ENCODE measurements at places on chromosomes 1 and 21.

GRCh38 chr1:108892356-108893140 lies 15.8 kb downstream of the GPSM2 start:
- DNase-seq: no peak
- no peak overlapping the region for H3K4me3 ChIP-seq
- no peaks in the 10 kb centered on the region for H3K27me3 ChIP-seq
- peaks cover 4% of the 10 kb centered on the region for H3K4me1 ChIP-seq
- peaks cover 11% of the 10 kb centered on the region for H3K36me3 ChIP-seq

GRCh38 chr1:167171286-167171929 lies 49.3 kb upstream of the POU2F1 start:
- H3K4me3 ChIP-seq: no peak overlapping the region
- H3K27me3 ChIP-seq: peaks cover 42% of the 10 kb centered on the region
- H3K36me3 ChIP-seq: no peaks in the 10 kb centered on the region

DNA sequence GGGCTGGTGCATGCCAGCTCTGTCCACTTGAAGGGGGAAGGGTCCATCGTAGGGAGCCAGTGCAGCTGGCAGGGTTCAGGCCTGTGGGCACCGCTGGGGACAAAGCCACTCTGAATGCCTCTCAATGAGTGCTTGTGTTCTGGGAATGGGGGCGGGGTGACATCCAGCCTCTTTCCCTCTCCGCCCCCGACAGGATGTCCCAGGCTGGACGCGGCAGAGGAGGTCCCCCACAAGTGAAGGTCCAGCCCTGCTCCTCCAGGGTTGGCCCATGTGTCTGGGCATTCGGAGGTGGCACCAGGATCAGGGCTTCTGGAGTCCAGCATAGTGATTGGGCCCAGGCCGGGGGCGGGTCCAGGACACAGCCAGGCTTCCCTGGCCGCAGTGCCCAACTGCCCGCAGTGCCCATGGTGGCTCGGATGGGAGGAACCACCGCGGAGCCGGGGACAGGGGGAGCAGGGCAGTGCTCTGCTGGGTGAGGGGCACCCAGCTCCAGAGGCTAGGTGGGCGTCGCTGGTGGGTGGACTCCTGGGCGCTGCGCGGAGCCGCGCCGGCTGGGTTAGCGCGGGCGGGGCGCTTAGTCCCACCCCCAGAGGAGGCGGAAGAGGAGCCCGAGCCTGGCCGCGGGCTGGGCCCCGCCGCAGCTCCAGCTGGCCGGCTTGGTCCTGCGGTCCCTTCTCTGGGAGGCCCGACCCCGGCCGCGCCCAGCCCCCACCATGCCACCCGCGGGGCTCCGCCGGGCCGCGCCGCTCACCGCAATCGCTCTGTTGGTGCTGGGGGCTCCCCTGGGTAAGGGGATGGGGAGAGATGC lies at the start of gene SHISA4:
TSS of gene SHISA4 (plus strand) at position 617 of the 808 bp plus-strand sequence. CDS start at position 714, 97 bp downstream.
- peaks cover 33% of the 10 kb centered on the region for H3K4me1 ChIP-seq
- no peaks in the 10 kb centered on the region for H3K27me3 ChIP-seq
- peak within 1 kb of the TSS; percentile 79 for H3K4me3 ChIP-seq
- peak; percentile 73 for DNase-seq
- peaks cover 19% of the 10 kb centered on the region for H3K36me3 ChIP-seq

DNA sequence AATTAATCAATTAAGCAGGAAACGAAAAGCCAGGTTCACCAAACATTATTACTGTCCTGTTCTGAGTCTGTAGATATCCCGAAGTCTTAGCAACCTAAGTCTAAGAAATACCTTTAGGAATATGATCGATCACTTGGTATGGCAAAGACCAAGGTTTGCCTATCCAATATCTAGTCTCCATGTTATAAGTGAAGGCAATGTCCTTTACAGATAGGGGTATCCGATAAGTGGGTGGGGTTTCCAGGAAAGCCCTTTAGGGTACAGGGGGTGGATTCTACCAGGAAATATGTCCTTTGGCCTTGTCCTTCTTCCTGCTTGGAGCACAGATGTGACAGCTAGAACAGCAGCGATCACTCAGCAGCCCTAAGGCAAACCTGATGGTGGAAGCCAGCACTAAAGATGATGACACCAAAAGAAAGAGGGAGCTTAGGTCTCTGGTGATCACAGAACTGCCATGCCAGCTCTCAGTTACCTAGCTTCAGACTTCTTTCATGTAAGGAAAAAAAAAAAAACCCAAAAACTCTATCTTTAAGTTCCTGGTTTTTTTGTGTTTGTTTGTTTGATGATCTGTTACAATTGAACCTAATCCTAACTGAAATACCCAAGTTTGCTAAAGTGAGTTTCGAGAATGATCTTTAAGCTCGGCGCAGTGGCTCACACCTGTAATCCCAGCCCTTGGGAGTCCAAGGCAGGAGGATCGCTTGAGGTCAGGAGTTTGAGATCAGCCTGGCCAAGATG lies 40.8 kb downstream of the DSTYK start:
- H3K4me3 ChIP-seq: no peak overlapping the region
- H3K27ac ChIP-seq: no peak overlapping the region
- peaks cover 11% of the 10 kb centered on the region for H3K4me1 ChIP-seq
- no peaks in the 10 kb centered on the region for H3K27me3 ChIP-seq
- H3K36me3 ChIP-seq: peaks cover 42% of the 10 kb centered on the region

GRCh38 chr1:156399355-156400125 lies 30.5 kb downstream of the RHBG start:
- no peak overlapping the region for H3K4me3 ChIP-seq
- H3K4me1 ChIP-seq: no peaks in the 10 kb centered on the region
- DNase-seq: no peak
- H3K36me3 ChIP-seq: no peaks in the 10 kb centered on the region
- peaks cover 45% of the 10 kb centered on the region for H3K27me3 ChIP-seq

GRCh38 chr1:169594391-169594790 lies 8.1 kb upstream of the F5 start:
- no peak overlapping the region for H3K4me3 ChIP-seq
- H3K27me3 ChIP-seq: peaks cover 25% of the 10 kb centered on the region
- no peak overlapping the region for H3K27ac ChIP-seq

DNA sequence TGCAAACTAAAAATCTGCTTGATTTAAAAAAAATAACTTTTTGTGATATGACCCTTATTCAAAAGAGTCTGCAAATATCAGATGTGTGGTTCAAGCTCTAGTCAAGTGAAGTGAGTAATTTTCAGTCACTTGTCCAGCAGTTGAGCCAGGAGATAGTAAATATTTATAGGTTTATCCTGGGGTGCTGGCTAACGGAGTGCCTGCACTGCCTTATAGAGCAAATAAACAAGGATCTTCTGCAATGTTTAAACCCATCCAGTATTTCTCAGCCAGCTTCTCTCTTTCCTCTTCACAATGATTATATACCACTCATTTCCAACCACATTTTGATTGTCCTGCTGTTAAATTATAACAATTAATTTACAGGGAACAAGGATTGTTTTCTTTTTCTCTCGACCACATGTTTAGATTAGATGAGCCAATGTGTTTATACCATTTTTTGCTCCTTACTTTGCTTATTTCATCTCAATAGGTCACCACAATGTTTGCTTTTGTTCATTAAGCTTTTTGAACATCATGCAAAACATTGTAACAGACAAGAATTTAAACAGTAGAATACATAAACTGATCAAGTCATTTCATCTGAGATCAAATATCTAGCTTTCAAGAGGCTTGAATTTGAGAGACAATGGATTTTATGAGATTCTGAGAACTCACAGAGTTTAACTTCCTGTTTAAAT lies 60.3 kb upstream of the GREM2 start:
- DNase-seq: peak; percentile 42
- H3K27ac ChIP-seq: no peak overlapping the region
- H3K36me3 ChIP-seq: no peaks in the 10 kb centered on the region
- no peaks in the 10 kb centered on the region for H3K27me3 ChIP-seq
- H3K4me1 ChIP-seq: no peaks in the 10 kb centered on the region

DNA sequence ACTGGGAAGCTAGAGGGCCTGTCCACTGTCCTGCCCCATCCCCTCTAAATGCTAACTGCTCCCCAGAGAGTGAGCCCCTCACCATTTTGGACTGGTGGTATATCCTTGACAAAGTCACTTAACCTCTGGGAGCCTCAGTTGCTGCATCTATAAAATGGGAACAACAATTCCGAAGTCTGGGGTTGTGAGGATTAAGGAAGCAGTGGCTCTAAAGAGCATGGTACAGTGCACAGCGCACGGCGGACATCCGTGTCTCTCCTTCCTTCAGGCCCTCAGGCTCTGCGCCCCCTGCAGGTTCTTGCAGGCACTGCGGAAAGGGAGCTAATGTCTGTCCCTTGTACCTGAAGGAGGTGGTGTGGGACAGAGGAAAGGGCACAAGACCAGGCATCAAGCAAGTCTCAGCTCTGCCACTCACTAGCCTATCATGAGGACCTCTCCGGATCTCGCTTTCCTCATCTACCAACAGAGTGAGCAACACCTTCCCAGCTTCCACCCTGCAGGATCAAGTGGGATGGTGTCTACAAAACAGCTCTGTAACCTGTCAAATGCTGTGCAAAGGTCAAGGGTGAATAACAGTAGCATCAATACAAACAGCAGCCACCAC lies 20.1 kb downstream of the ECE1 start:
- H3K27ac ChIP-seq: no peak overlapping the region
- H3K4me1 ChIP-seq: peaks cover 8% of the 10 kb centered on the region
- no peak overlapping the region for H3K4me3 ChIP-seq
- H3K27me3 ChIP-seq: no peaks in the 10 kb centered on the region
- peak; percentile 76 for DNase-seq
- peaks cover 64% of the 10 kb centered on the region for H3K36me3 ChIP-seq

DNA sequence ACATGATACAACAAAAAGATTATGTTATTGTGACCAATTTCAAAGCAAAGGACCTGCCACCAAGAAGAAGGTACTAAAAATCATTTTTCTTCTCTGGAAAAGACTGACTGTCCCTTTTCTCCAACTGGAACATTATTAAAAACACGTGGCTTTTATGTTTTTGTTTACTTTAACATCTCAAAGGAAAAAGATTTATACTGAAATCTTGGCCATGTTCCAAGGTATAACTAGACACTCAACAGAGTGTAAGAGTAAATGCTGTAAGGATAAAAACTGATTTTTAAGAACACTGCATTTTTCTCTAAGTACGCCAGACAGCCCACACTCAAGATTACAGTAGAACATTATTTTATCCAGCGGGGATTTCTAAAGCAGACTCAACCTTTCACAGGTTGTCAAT lies 62.1 kb downstream of the BRWD1 start:
- H3K4me3 ChIP-seq: no peak overlapping the region
- no peak overlapping the region for H3K27ac ChIP-seq

DNA sequence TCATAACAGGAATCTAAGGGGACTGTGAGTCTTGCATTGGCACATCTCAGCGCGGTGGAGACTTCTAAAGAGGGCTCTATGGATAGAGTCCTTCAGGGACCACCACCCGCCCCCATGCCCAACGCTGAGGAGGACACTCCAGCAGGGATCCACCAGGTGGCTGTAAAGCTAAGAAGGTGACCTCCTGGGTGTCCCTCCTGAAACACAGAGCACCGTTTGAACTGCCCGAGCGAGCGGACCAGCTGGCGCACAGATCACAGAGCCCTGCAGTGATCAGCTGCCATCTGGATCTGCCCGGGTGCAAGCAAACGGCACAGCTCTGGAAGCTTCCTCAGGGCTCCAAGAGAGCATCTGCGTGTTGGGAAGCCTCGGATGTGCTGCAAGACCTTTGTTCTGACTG lies 51.3 kb upstream of the LYST start:
- H3K4me3 ChIP-seq: no peak overlapping the region
- H3K27ac ChIP-seq: peak overlapping the region; percentile 83
- no peak for DNase-seq
- no peaks in the 10 kb centered on the region for H3K36me3 ChIP-seq
- H3K4me1 ChIP-seq: peaks cover 25% of the 10 kb centered on the region

- no peak overlapping the region for H3K4me3 ChIP-seq
- no peaks in the 10 kb centered on the region for H3K36me3 ChIP-seq
- peaks cover 10% of the 10 kb centered on the region for H3K4me1 ChIP-seq
- H3K27me3 ChIP-seq: no peaks in the 10 kb centered on the region
Measured at GRCh38 chr1:200381256-200381984, 28.4 kb downstream of the ZNF281 start.

- H3K4me1 ChIP-seq: no peaks in the 10 kb centered on the region
- H3K27ac ChIP-seq: no peak overlapping the region
- no peak overlapping the region for H3K4me3 ChIP-seq
- no peaks in the 10 kb centered on the region for H3K36me3 ChIP-seq
Measured at GRCh38 chr1:34125721-34126380, 39.2 kb downstream of the CSMD2 start.

DNA sequence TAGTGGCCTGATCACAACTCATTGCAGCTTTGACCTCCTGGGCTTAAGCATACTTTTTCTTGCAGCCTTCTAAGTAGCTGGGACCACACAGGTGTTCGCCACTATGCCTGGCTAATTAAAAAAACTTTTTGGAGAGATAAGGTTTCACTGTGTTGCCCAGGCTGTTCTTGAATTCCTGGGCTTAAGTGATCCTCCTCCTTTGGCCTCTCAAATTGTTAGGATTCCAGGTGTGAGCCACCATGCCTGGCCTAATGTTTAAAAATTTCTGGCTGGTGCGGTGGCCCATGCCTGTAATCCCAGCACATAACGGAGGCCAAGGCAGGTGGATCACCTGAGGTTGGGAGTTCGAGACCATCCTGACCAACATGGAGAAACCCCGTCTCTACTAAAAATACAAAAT lies 24.4 kb downstream of the YTHDF2 start:
- H3K36me3 ChIP-seq: peaks cover 65% of the 10 kb centered on the region
- no peak for DNase-seq
- no peaks in the 10 kb centered on the region for H3K27me3 ChIP-seq
- no peak overlapping the region for H3K4me3 ChIP-seq
- peaks cover 1% of the 10 kb centered on the region for H3K4me1 ChIP-seq
- no peak overlapping the region for H3K27ac ChIP-seq

GRCh38 chr1:169109561-169110134 lies 3.2 kb downstream of the ATP1B1 start:
- peaks cover 21% of the 10 kb centered on the region for H3K4me1 ChIP-seq
- peak; percentile 99 for DNase-seq
- H3K27ac ChIP-seq: peak overlapping the region; percentile 66
- H3K27me3 ChIP-seq: no peaks in the 10 kb centered on the region
- no peaks in the 10 kb centered on the region for H3K36me3 ChIP-seq

GRCh38 chr21:43631411-43632107 lies 27.7 kb downstream of the HSF2BP start:
- peaks cover 3% of the 10 kb centered on the region for H3K36me3 ChIP-seq
- H3K4me3 ChIP-seq: no peak overlapping the region
- DNase-seq: no peak
- H3K27me3 ChIP-seq: no peaks in the 10 kb centered on the region
- no peak overlapping the region for H3K27ac ChIP-seq

- H3K4me1 ChIP-seq: peaks cover 2% of the 10 kb centered on the region
- H3K36me3 ChIP-seq: no peaks in the 10 kb centered on the region
- H3K4me3 ChIP-seq: no peak overlapping the region
- DNase-seq: no peak
- H3K27me3 ChIP-seq: no peaks in the 10 kb centered on the region
- H3K27ac ChIP-seq: no peak overlapping the region
Measured at GRCh38 chr1:83697961-83698360, 301.0 kb downstream of the TTLL7 start.

GRCh38 chr1:158112994-158113758 lies 67.5 kb upstream of the CD1D start:
- H3K36me3 ChIP-seq: no peaks in the 10 kb centered on the region
- no peaks in the 10 kb centered on the region for H3K27me3 ChIP-seq
- H3K27ac ChIP-seq: peak overlapping the region; percentile 89
- peak overlapping the region; percentile 74 for H3K4me3 ChIP-seq
- DNase-seq: peak; percentile 33
